Small intestine (tissue), 16 donors: ENCODE measurements at places on chromosomes 3 and 15. TPM values are rescaled to one million over a fixed set of nuclear protein-coding genes. Genes with fewer than 3 reads are reported as not detected.
A peak's percentile ranks its signal among the peaks of the same experiment; 100 is the strongest.

Gene IL5RA
- polyA plus RNA-seq = 0.09 TPM

DNA sequence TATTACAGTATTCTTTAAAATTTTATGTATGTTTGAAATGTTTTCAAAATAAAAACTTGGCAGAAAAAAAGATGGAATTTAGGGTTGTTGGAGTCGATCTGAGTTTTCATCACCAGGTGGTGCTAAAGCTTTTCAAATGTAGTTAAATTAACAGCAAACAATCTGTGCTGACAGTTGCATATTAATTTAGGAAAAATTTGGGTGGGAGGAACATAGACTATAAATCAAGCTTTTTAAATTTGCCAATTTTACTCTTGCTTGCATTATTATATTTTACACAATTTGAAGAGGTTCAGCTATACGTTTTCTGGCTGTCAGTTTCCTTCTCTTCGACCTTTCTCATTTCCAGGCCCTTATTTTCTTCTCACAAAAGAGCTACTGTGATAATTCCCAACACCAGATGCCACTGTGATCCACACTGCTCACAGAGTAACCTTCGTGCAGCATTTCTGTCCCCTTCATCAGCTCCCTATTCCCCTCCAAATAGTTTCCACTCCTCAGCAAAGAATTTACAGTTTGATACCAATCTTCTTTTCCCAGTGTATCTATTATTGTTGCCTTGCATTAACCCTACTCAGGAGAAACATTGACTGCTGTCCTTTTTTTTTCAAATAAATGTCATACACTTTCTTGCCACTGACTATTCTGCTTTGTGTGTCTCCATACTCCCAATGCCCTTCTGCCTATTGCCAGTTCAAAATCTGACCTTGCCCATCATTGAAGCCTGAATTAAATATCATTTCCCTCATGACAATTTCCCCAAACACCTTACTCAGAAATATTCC lies 53.4 kb upstream of the EIF5A2 start:
- H3K27ac ChIP-seq = peak overlapping the region; percentile 44
- DNase-seq = peak; percentile 69
- no peaks in the 10 kb centered on the region for H3K4me1 ChIP-seq
- H3K27me3 ChIP-seq = no peaks in the 10 kb centered on the region

DNA sequence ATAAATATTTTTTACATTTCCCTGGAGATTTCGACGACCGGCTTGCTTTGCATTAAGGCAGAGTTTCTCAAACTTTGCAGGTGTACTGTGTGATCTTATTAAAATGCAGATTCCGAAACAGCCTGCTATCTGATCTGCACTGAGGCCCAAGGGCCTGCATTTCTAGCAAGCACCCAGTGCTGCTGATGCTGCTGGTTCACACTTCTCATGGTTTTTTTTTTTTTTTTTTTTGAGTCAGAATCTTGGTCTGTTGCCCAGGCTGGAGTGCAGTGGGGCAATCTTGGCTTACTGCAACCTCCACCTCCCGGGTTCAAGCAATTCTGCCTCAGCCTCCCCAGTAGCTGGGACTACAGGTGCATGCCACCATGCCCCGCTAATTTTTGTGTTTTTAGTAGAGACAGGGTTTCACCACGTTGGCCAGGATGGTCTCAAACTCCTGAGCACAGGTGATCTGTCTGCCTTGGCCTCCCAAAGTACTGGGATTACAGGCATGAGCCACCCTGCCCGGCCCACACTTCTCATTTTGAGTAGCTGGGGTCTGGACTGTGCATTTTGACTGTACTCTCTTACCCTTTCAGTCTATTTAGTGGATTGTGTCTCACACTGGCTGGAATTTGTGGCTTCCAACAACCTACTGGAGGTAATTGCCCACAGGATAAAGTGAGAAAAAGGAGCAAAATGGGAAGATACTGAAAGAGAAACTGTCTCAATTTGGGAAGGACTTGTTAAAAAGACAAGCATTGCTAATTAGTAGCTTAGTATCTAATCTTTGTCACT lies 94.1 kb downstream of the ITPR1 start:
- no peak overlapping the region for H3K4me3 ChIP-seq
- H3K36me3 ChIP-seq = no peaks in the 10 kb centered on the region
- DNase-seq = no peak
- H3K27ac ChIP-seq = no peak overlapping the region
- H3K27me3 ChIP-seq = peaks cover 4% of the 10 kb centered on the region
- H3K4me1 ChIP-seq = no peaks in the 10 kb centered on the region

- no peaks in the 10 kb centered on the region for H3K27me3 ChIP-seq
- no peak for DNase-seq
- no peak overlapping the region for H3K27ac ChIP-seq
- H3K4me1 ChIP-seq = no peaks in the 10 kb centered on the region
- no peaks in the 10 kb centered on the region for H3K36me3 ChIP-seq
Measured at GRCh38 chr15:25877681-25878080, 14.6 kb upstream of the ATP10A start.
